Inflammatory macrophage (primary cell): ENCODE measurements at places on chromosomes 1 and 21.

DNA sequence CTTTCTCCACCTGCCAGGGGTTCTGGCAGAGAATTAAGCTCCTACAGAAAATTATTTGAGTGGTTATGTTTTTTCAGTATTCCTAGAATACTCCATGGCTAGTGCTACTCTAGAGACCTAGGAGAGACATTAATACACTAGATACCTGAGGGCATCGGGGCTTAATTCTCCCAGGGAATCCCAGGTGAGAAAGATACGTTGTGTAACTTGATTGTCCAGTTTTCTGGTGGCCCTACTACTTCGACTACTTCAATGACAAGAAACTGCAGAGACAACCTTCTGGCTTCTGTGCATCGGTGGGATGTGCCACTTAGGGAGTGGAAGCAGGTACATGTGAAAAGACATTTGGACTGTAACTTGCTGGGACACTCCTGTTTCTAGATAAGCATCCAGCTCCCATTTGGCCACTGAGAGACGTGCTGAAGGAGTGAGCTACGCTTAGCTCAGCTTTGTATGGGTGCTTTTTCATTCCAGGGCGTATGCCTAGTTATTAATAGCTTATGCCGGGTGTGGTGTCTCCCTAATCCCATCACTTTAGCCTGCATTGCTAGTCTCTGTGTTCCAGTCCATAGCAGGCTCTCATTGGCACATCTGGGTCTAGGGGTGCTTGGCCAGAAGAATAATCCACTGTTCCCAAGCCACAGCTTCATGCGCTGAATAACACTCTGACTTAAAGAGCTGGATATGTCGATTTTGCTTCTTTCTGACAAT is 300.7 kb downstream of the SIPA1L2 start:
- DNase-seq, result no peak

DNA sequence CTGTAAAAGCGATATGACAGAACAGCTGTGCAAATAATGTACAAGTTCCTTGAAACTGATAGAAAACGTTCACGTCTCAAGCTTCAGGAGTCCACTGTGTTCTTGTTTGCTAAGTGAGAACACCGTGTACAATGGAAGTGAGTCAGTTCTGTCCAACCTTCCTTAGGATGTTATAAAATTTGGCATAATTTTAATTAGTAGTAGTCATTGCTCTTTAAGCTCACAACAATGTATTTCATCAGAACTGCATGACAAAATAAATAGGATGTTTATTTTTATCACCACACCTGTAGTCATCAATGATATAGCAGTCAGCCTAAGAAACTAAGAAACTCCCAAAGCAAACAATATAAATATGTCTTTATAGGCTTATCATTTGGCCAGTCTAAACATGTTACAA is 53.0 kb downstream of the RGS2 start:
- DNase-seq, result no peak

DNA sequence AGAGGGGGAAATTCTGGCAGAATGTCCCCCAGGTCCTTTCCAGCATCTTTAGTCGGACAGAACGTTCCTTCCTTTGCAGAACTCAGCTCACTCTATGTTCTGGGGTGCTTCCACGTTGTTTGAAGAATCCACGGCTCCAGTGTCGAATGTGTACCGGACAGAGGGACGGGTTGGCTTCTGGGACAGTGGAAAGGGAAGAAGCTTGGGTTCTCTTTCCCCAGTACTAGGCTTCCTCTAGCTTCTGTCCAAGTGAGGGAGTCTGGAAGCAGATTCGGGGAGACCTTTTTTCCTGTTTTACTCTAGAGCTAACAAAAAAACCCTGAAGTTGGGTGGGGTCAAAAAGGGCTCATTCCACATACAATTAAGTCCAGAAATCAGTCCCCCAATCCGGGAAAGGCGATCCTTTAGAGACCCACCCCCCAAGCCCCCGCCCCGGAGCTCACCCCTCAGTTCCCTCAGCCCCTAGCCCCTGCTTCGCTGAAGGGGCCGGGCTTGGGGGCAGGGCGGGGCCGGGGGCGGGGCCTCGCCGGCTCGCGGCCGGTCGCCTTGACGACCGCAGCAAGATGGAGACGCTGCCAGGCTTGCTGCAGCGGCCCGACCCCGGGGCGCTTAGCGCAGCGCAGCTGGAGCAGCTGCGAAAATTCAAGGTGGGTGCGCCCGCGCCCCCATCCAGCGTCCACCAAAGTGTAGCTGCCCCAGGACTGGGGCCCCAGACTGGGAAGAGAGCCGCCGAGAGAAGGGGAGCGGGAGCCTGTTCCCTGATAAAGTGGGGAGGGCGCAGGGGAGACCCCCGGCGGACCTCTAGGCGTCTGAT is at the start of gene RIIAD1:
RIIAD1 (plus strand) TSS at position 549 of the 814 bp plus-strand sequence; CDS start at position 564, 15 bp downstream.
- DNase-seq, result peak; percentile 4

DNA sequence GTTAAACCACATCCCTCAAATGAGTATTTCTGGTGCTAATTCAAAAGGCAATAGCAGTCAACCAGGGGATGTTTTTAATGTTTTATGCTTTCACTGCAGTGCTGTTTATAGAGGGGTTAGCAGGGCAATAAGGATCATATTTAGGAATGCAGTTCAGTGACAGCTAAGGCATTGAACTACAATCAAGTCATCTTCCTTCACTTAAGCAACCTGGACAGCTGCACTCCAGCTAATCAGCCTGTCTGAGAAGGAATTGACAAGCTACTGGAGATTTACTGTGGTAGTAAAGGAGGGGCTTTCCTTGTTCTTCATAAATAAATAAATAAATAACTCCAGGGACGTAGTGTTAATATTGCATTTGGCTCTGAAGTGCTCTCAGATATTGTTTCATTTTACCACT is 93.9 kb downstream of the DAB1 start:
- no peak for DNase-seq

DNA sequence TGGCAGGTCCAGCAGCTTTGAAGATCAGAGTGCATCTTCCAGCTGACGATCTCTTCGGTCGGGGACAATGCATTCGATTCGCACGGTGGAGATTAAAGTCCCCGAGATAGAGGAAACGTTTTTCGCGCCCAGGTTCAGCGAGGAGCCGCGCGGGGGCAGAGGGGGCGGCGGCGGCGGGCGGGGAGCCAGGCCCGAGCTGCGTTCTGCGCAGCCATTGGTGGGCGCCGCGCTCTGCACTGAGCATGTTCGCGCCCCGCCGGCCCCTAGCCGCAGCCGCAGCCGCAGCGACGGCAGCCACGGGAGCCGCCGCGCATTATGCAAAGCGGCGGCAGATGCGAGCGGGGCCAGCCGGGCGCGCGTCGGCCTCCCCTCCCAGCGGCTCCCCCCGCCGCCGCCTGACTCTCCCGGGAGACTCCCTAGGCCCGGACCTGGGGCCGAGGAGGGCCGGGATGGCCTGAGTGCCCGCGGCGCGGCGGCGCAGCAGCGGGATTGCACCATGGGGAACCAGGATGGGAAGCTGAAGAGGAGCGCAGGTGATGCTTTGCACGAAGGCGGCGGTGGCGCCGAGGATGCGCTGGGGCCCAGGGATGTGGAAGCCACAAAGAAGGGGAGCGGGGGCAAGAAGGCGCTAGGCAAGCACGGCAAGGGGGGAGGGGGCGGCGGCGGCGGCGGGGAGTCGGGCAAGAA is at the start of gene FMN2:
FMN2 (plus strand) TSS at position 270 of the 687 bp plus-strand sequence; CDS start at position 497, 227 bp downstream.
- DNase-seq, result no peak

GRCh38 chr21:30981403-30981802 is 56.9 kb downstream of the KRTAP19-8 start:
- DNase-seq, result no peak

DNA sequence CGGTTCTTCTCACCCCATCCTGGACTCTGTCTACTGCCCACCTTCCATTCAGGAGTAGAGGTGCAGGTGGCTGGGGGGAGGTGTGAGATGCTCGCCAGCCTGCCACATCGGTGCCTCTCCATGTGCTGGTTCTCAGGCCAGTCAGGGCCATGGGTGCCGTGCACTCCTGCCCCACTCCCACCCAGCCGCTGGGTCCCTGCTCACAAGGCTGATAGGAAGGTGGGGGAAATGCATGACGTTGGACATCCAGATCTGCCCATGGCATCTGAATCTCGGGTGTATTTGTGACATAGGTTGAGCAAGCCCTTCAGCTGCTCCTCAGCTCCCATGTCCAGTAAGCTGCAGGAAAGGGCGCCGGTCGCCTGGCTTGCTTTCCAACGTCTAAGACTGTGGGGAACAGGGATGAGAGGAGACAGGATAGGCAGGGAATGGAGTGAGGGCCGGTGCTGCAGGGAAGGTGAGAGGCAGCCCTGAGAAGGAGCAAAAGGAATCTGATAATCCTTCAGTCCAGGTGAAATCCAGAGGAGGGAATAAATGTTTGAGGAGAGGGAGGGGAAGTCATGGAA is 11.8 kb downstream of the S100A7A start:
- DNase-seq, result no peak

GRCh38 chr1:25837262-25837875 is 17.6 kb downstream of the MTFR1L start:
- no peak for DNase-seq
